Stimulated activated CD8-positive, alpha-beta memory T cell treated with anti-CD3 and anti-CD28 coated beads, Interleukin-4, amount 100 ng/mL, for 4 hours (primary cell): ENCODE measurements at places on chromosomes 5 and 9.

DNA sequence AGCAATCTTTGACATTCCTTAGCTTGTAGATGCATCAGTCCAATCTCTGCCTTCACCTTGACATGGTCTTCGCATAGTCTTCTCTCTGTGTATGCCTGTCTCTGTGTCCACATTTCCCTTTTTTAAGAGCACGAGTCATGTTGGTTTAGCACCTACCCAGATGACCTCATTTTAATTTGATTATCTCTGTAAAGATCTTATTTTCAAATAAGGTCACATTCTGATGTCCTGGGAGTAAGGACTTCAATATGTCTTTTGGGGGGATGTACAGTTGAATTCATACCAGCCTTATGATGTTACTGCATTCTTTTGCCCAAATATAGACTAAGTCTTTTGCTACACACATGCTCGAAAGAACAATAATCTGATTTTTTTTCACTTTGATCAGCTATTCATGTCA, 6.9 kb downstream of the KCTD16 start:
- no peak for DNase-seq

DNA sequence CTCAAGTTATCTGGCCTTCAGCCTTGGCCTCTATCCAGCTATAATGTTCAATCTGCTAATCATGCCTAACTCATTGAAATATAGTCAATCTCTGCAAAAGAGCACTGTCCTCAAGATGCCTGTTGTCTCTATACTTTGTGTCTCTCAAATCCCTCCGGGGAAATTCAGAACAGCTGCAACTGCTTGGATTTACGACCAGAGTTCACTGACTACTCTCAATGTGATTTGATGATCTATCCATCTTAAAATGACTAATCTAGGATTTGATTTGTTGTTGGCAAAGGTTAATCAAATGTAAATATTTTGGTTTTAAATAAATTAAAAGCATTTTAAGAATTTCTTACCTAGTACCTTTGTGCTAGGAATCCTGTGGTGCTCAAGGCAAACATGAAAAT, 40.9 kb downstream of the SVEP1 start:
- no peak for DNase-seq

- no peak for DNase-seq
Observed at GRCh38 chr9:137062384-137062783, 8.0 kb downstream of the SAPCD2 start.

DNA sequence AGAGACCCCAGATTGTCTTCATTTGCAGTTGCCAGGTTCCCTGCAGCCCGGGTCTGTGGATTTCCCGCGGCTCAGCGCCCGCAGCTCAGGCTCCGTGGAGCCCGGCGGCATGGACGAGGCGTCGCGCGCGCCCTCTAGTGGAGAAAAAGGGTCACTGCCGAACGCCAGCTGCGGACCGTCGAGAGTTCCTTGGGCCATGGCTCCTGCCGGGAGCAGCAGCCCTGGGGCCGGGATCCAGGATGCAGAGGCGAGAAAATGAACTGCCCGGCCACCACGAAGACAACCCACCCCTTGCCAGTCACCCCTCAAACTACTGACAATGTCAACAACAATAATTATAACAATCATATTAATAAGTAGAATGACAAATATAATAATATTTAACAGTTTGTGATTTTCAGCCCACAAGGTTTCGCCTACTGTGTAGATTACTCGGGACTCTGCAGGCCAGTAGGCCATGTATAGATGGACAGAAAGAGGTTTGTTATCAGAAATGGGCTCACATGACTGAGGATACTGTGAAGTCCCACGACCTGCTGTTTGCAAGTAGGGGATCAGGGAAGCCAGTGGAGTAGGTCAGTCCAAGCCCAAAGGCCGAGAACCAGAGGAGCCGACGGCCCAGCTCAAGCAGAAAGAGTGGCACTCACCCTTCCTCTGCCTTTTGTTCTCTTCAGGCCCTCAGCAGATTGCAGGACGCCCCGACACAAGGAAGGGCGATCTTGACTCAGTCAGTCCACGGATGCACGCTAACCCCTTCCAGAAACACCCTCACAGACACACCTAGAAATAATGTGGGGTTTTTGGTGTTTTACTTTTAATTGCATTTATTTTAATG, 43.1 kb downstream of the BOD1 start:
- peak; percentile 16 for DNase-seq

DNA sequence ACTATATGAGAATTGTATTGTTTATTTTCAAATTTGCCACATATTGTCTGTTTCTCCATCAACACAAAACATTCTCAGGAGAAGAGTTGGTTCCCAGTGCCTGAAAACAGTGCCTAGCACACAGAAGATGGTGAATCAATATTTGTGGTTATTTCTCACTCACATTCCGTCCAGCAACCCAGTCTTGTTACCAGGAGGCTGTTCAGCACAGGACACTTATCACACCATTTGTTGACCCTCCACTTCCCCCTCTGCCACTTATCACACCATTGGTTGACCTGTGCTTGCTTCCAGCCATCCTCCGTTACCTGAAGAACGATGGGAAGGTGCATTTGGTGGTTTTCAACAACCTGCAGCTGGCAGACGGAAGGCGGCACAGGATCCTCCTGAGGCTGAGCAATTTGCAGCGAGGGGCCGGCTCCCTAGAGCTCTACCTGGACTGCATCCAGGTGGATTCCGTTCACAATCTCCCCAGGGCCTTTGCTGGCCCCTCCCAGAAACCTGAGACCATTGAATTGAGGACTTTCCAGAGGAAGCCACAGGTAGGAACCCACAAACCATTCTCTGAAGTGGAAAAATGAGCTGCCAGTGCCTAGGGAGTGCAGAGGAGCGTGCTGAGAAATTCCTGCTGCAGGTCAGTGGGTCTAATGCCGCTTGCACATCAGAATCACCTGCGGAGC, 20.5 kb downstream of the THBS4 start:
- DNase-seq, result no peak

DNA sequence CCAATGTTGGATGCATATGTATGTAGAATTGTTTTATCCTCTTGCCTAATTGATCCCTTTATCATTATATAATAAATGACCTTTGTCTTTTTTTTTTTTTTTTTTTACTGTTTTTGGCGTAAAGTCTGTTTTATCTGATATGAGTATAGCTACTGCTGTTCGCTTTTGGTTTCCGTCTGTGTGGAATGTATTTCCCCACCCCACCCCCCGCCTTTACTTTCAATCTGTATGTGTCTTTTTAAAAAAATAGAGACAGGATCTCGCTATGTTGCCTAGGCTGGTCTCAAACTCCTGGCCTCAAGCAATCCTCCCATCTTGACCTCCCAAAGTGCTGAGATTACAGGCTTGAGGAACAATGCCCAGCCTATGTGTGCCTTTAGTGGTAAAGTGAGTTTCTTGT, 11.3 kb downstream of the AHRR start:
- DNase-seq, result no peak

DNA sequence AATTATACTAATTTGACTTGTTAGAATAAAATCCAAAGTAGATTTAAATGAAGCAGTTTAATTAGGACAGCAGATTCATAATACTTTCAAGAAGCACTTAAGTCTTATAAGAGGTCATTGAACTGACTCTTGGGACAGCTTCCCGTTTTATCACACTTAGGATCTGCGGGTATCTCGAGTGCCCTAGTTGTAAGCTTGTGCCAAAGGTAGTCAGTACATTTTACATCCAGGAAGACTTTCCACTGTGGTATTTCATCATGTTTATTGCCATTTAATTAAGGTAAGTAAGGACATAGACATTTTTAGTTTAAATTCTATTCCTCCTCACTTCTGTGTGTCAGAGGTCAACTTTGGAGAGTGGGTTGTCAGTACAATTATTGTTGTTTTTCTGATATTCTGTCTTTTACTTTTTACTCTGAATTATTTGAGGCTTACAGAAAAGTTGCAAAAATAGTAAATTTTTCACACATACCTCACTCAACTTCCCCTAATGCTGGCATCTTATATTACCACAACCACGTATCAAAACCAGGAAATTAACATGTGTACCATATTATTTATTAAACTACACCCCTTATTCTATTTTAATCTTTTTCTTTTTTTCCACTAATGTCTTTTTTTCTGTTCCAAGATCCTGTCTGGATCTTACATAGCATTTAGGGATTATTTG, 7.5 kb upstream of the ZNF367 start:
- DNase-seq, result no peak

GRCh38 chr5:154193283-154193682, 2.8 kb downstream of the GALNT10 start:
- no peak for DNase-seq

DNA sequence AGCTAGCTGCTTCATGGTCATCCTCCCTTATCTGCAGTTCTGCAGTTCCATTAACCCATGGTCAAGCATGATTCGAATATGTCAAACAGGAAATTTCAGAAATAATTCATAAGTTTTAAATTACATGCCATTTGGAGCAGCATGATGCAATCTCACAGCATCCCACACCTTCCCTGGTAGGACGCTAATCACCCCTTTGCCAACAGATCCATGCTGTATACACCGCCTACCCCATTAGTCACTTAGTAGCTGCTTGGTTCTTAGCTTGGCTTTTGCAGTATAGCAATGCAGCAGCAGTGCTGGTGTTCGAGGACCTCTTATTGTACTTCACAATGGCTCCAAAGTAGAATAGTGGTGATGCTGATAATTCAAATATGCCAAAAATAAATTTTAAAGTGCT, 739.7 kb upstream of the CDH9 start:
- DNase-seq, result no peak
